Right atrium auricular region (tissue), 2 donors: ENCODE measurements at places on chromosomes 2 and 18. TPM values are rescaled to one million over a fixed set of nuclear protein-coding genes. Genes with fewer than 3 reads are reported as not detected.

GLI2 gene
- 3.5 TPM for total RNA-seq

TXNDC2 gene
- total RNA-seq: not detected

TRABD2A gene
- 1.2 TPM for total RNA-seq

DNA sequence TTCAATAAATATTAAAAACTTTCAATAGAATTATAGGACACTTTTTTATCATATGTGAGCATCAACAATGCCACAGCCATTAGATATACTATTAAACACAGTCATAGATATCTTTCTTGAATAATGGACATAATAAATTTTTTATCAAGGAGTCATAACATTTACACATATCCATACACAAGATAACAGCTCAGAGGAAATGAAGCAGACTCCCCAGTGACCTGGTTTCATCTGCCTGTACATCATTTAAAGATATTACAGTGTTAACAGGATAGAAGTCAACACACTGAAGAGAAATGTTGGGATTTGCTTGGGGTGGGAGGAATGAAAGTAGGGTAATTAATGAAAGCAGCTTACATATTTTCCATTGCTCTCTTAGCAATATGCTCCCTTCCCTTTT lies 5.1 kb downstream of the SCG2 start:
- no peaks in the 10 kb centered on the region for H3K4me1 ChIP-seq
- H3K4me3 ChIP-seq: no peak overlapping the region
- DNase-seq: no peak
- H3K36me3 ChIP-seq: no peaks in the 10 kb centered on the region
- H3K27me3 ChIP-seq: no peaks in the 10 kb centered on the region

DNA sequence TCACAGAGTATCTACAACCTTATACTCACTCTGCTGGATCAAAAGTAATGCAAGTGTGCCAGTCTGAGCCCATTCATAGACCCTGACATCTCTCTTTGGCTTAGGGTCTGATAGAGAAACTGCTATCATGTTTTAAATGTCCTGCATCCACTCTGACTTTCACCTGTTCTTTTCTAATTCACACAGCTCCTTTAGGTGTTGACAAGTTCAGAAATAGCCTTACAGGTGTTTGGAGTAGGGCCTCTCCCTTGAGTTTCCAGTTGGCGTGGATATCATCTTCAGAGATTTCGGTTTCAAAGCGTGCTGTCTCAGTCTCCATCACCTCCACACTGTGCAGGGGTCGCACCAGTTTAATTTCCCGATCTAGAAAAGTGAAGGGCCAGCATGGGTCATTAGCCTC lies 150.3 kb downstream of the PLEKHA3 start:
- H3K4me3 ChIP-seq: no peak overlapping the region
- no peaks in the 10 kb centered on the region for H3K27me3 ChIP-seq
- no peaks in the 10 kb centered on the region for H3K4me1 ChIP-seq
- H3K27ac ChIP-seq: no peak overlapping the region
- no peak for DNase-seq

- no peak for DNase-seq
- H3K36me3 ChIP-seq: no peaks in the 10 kb centered on the region
- H3K4me1 ChIP-seq: no peaks in the 10 kb centered on the region
- no peak overlapping the region for H3K27ac ChIP-seq
- H3K27me3 ChIP-seq: no peaks in the 10 kb centered on the region
- no peak overlapping the region for H3K4me3 ChIP-seq
Observed at GRCh38 chr2:10188211-10188610, 65.7 kb downstream of the RRM2 start.

GRCh38 chr2:118055512-118056164 lies 32.6 kb upstream of the INSIG2 start:
- no peaks in the 10 kb centered on the region for H3K27me3 ChIP-seq
- no peaks in the 10 kb centered on the region for H3K36me3 ChIP-seq

DNA sequence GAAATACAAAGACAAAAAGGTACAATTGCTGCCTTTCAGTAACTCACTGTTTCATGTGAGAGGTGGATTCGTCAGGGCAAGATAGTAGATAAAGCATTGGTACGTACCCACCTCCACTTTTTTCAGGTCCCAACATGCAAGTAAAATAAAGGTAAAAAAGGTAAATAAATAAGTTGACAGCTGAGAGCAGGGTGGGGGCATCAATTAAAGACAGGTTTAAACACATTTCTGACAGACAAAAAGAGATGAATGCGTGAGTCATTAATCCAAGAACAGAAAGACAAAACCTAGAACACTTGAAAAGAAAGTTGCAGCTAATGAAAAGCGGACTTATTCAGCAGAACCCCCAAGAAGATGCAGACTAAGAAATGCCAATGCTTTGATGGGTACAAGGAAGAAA lies 979.6 kb upstream of the CDH2 start:
- H3K36me3 ChIP-seq: no peaks in the 10 kb centered on the region
- no peak for DNase-seq
- H3K4me3 ChIP-seq: no peak overlapping the region
- H3K4me1 ChIP-seq: peaks cover 4% of the 10 kb centered on the region
- H3K27me3 ChIP-seq: no peaks in the 10 kb centered on the region

GRCh38 chr2:190551928-190552327 lies 17.4 kb upstream of the NEMP2 start:
- H3K4me1 ChIP-seq: no peaks in the 10 kb centered on the region
- H3K27me3 ChIP-seq: no peaks in the 10 kb centered on the region
- no peak overlapping the region for H3K27ac ChIP-seq
- H3K36me3 ChIP-seq: no peaks in the 10 kb centered on the region
- DNase-seq: no peak
- H3K4me3 ChIP-seq: no peak overlapping the region

DNA sequence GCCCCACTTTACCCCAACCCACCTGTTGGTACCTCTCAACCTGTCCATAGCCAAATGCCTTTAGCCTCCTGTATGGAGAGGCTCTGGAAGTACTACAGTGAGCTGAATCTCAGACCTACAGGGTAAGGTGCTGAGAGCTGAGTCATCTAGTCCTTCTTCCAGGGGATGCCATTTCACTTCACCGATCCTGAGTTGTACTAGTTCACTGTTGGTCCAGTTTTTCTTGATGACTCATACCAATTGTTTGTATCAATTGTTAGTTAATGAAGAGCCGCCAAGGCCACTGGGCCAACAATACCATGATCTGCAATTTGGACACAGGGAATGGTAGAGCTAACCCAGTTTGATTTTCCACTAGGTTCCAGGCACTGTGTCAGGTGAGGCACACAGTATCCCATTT lies 257.0 kb downstream of the CLIP4 start:
- no peaks in the 10 kb centered on the region for H3K36me3 ChIP-seq
- no peak overlapping the region for H3K4me3 ChIP-seq
- H3K27ac ChIP-seq: no peak overlapping the region
- no peaks in the 10 kb centered on the region for H3K4me1 ChIP-seq
- DNase-seq: no peak

DNA sequence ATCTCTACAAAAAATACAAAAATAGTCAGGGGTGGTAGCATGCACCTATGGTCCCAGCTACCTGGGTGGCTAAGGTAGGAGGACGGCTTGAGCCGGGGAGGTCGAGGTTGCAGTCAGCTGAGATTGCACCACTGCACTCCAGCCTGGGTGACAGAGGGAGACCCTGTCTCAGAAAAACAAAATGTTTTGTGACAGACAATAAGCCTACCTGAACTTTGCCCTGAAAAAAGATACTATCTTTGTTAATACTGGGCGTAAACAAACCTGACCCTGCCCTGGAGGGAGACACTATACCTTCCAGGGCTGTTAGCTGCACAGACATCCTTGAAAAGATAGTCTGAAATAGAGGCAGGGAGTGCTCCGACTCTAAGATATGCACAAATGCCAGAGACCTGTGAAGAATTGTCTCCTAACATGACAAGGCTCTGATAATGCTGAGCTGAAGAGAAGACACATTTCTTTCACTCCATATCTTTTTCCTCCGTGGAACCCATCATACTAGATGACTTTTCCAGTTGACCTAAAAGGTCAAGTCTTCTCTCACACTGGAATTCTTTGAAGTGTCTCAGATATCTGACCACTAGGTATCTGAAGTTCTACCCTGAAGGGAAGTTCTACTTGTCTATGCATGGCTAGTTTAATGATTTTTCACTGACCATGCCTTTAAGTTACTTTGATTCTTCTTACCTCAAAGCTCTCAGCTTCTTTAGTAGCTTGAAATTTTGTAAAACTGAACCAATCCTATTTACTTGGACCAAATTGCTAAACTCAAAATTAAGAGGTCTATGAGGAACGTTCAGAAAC lies 20.9 kb upstream of the HK2 start:
- H3K4me3 ChIP-seq: no peak overlapping the region
- peaks cover 6% of the 10 kb centered on the region for H3K4me1 ChIP-seq
- no peaks in the 10 kb centered on the region for H3K36me3 ChIP-seq

DNA sequence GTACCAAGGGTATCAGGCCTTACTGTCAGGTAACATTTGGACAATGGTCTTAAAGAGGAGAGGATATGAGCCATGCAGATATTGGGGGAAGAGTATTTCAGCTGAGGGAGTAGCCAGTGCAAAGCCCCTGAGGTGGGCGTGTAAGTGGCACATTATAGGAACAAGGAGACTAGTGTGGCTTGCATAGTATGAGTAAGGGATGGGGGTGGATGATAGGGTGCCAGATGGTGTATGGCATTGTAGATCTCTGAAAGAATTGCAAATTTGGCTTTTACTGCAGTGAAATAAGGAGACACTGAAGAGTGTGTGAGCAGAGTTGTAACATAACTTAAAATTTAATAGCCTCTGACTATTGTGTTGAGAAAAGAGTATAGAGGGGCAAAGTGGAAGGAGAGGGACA lies 244.0 kb downstream of the PDE11A start:
- no peaks in the 10 kb centered on the region for H3K27me3 ChIP-seq
- no peak overlapping the region for H3K27ac ChIP-seq
- no peak for DNase-seq
- H3K36me3 ChIP-seq: no peaks in the 10 kb centered on the region
- no peaks in the 10 kb centered on the region for H3K4me1 ChIP-seq
- H3K4me3 ChIP-seq: no peak overlapping the region

DNA sequence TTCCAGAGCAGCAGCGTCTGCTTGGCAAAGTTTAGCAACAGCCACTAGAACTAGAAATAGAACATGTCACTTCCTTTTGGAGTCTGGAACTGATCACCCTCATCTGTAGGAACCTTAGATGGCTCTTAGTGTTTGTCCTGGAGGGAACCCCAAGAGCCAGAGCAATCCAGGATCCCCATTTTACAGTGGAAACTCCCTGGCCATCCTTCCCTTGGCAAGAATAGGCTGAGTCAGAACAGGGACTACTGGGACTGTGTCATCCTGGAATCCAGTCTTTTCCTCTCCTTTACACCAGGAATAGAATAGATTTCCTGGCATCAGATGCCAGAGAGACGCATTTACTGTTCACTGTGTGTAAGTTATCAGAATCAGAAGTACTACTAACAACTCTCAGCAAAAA lies 33.2 kb upstream of the GRHL1 start:
- H3K36me3 ChIP-seq: peaks cover 9% of the 10 kb centered on the region
- no peaks in the 10 kb centered on the region for H3K27me3 ChIP-seq
- H3K27ac ChIP-seq: peak overlapping the region; percentile 60
- no peak overlapping the region for H3K4me3 ChIP-seq
- DNase-seq: no peak
- H3K4me1 ChIP-seq: no peaks in the 10 kb centered on the region

GRCh38 chr2:97726261-97727064 lies 13.1 kb downstream of the ZAP70 start:
- no peak overlapping the region for H3K4me3 ChIP-seq
- no peak for DNase-seq
- no peak overlapping the region for H3K27ac ChIP-seq
- H3K27me3 ChIP-seq: no peaks in the 10 kb centered on the region
- no peaks in the 10 kb centered on the region for H3K36me3 ChIP-seq

- H3K4me3 ChIP-seq: no peak overlapping the region
- H3K36me3 ChIP-seq: no peaks in the 10 kb centered on the region
- no peak overlapping the region for H3K27ac ChIP-seq
- H3K4me1 ChIP-seq: no peaks in the 10 kb centered on the region
- DNase-seq: no peak
- no peaks in the 10 kb centered on the region for H3K27me3 ChIP-seq
Observed at GRCh38 chr2:26469092-26469710, 8.7 kb downstream of the OTOF start.

- H3K27me3 ChIP-seq: no peaks in the 10 kb centered on the region
- peaks cover 10% of the 10 kb centered on the region for H3K4me1 ChIP-seq
- no peak overlapping the region for H3K27ac ChIP-seq
- DNase-seq: no peak
- no peak overlapping the region for H3K4me3 ChIP-seq
Observed at GRCh38 chr2:197191177-197191939, 119.2 kb downstream of the ANKRD44 start.

GRCh38 chr18:54278615-54279014 lies 9.3 kb downstream of the POLI start:
- H3K4me1 ChIP-seq: no peaks in the 10 kb centered on the region
- no peaks in the 10 kb centered on the region for H3K27me3 ChIP-seq

- no peaks in the 10 kb centered on the region for H3K4me1 ChIP-seq
- DNase-seq: no peak
- no peak overlapping the region for H3K4me3 ChIP-seq
- H3K36me3 ChIP-seq: no peaks in the 10 kb centered on the region
Observed at GRCh38 chr2:77520641-77521547, 1.3 kb downstream of the LRRTM4 start.

DNA sequence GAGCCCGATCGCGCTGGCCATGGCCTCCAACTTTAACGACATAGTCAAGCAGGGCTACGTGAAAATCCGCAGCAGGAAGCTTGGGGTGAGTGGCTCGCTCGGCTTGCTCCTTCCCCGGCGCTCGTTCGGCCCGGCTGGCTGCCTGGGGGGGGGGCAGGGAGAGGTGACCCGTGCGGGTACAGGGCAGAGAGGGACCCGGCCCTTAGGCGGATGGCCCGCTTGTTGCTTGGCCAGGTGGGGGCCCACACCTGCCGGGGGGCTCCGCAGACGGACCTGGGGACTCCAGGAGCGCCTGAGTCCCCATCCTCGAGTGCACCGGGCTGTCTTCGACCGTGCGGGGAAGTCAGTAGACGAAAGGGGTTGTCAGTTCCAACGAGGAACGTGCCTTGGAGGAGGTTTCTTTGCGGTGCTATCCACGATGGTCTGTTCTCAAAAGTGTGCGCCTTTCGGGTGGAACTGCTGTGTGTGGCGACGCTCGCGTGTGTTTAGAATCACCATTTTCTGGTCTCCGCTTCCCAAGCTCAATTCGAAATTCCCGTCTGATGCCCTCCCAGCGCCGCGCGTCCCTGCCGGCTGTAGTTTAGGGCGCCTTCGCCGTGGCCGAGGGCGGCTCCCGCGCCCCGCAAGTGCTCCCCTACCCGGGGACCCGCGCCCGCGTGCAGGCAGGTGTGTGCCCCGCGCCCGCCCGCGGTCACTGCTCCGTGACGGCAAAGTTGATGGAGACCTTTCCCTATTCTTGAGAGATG lies 711 bp downstream of the DOK6 start:
- peak overlapping the region; percentile 78 for H3K27ac ChIP-seq
- no peaks in the 10 kb centered on the region for H3K4me1 ChIP-seq
- H3K4me3 ChIP-seq: peak overlapping the region; percentile 54
- no peaks in the 10 kb centered on the region for H3K36me3 ChIP-seq

DNA sequence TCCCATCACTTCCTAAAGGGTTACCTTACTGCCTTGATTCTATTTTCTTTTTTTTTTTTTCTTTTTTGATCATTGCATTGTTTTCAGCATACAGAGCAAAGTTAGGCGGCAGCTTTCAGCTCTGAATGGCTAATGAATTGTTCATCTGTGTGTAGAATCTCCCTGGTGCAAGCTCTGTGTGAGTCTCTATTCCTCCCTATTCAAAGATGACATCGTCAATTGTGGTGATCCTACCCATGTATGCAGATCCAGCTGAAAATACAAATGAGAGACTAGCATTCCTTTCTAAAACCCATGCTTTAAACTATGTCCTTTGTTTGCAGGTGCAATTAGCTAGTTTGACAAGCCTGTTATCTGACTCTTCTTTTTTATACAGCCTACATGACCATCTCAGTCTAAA lies 539.0 kb downstream of the ARHGAP15 start:
- H3K36me3 ChIP-seq: no peaks in the 10 kb centered on the region
- no peak overlapping the region for H3K4me3 ChIP-seq
- DNase-seq: no peak
- H3K4me1 ChIP-seq: no peaks in the 10 kb centered on the region
- H3K27ac ChIP-seq: no peak overlapping the region
